ENCODE measurements at places on chromosomes 3 and 15.

GRCh38 chr3:171775943-171776342 lies 34.3 kb downstream of the PLD1 start:
- no peak for DNase-seq

DNA sequence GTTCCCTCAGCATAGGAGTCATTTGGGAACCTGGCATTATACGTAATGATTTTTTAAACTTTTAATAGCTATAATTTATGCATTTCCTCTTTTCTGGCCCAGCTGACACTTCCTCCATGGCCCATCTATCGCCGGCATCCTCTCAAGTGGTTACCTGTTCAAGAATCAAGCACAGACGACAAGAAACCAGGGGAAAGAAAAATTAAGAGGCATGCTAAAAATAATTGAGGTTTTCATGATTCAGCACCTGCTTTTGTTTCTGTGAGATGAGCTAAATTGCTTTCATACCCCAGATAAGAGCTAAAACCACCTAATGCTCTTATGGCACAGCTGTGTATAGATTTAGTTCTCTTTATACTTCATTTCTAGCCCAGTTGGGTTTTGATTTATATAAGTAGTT lies 1.7 kb downstream of the SPCS1 start:
- DNase-seq: no peak

- DNase-seq: no peak
Measured at GRCh38 chr3:156603379-156604017, 48.6 kb upstream of the SSR3 start.

GRCh38 chr3:134034005-134034785 lies 4.5 kb upstream of the SLCO2A1 start:
- DNase-seq: no peak

DNA sequence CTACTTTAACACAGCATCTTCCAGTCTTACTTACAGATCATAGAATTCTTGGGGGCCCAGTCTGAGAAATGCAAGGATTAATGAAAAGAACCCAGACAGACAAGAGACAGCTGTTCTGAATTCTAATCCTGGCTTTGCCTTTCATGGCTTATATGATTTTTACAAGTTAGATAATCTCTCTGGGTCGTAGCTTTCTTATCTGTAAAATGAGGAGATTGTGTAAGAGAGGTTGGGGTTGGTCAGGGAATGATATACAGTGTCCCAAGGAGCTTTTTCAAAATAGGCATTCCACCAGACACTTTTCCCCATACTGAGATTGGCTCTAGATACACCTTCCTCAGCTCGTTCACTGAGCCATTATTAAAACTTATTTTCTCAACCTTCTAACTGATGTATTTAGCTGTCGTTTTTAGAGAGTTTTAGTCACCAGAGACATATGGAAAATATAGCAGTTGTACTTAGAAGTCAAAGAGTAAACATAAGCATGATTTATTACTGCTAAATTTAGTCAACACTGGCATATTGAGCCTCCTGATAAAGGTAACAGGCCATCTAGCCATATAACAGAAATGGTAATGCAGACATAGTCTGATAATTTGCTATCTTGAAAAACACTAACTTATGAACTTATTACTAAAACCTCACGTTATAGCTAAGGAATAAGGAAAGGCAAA lies 163.0 kb upstream of the MLF1 start:
- DNase-seq: peak; percentile 15

- DNase-seq: no peak
Measured at GRCh38 chr3:49553324-49553691, 969 bp upstream of the BSN start.

DNA sequence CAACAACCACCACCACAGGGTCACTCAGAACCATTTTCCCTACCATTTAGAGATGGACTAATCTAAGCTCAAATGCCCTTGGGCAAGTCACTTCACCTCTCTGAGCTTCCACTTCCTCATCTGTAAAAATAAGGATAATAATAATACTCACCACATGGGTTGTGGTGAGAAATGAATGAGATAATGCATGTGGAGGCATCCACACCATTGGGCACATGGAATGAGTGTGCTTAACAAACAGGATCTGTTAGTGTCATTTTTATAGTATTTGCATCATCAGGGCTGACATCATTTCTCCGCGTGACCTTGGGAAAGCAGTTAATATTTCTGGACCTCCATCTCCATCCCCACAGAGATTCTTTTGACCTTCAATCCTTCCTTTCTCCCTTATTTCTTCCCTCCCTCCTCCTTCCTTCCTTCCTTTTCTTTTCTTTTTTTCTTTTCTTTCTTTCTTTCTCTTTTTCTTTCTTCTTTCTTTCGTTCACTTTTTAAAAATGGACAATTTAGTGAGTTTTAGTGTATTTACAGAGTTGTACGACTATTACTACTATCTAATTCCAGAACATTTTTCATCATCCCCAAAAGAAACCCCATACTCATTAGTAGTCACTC lies 7.7 kb upstream of the RFT1 start:
- DNase-seq: no peak

DNA sequence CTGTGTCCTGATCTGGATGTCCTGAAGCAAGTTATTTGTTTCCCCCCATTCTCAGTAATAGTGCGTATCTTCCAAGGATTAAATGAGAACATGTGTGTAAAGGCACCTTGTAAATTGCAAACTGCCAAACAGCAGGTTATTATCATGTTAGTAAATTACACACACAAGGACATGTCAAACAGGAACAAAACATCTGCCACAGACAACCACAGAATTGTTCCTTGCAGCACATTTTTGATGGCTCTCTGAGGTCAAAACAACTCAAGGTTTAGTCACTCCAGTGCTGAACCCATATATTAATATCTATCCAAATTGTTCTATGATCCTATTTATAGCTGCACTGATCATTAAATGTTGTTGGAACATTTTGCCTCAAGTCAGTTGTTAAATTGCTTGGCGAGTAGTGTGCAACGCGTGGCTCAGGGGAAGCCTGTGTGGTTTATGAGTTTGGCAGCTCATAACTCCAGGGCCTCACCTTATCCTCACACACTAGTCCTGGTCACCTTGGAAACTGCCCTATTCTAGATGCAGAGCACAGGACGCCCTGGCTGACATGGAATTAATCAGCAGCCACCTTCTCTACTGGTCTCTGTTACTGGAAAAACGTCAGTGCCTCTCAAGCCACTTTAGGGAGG lies 46.3 kb upstream of the CDV3 start:
- peak; percentile 35 for DNase-seq

DNA sequence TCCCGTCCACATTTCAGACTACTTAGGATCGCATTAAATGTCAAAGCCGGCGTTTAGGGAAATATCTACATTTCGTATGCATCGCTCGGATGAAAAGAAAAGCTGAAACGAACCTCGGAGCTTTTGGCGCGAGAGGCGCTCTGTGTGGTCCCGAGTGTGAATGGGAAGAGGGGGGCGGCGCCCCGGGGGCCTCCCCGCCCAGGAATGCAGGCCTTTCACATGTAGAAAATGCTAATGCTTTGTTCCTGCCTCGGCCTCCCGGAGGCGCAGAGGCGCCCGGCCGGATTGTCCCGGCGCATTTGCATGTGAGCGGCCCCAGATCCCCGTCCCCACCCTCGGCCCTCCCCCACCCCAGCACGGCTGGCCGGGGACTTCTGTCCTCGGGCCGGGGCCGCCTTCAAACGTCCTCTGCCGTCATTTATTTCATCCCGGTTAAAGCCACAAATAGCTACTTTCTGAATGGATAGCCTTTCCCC lies 37.0 kb upstream of the TRIM71 start:
- no peak for DNase-seq

- DNase-seq: peak; percentile 89
Measured at GRCh38 chr3:170622369-170623159, 36.7 kb upstream of the SLC7A14 start.

- DNase-seq: no peak
Measured at GRCh38 chr15:49110158-49110944, 45.0 kb downstream of the COPS2 start.

DNA sequence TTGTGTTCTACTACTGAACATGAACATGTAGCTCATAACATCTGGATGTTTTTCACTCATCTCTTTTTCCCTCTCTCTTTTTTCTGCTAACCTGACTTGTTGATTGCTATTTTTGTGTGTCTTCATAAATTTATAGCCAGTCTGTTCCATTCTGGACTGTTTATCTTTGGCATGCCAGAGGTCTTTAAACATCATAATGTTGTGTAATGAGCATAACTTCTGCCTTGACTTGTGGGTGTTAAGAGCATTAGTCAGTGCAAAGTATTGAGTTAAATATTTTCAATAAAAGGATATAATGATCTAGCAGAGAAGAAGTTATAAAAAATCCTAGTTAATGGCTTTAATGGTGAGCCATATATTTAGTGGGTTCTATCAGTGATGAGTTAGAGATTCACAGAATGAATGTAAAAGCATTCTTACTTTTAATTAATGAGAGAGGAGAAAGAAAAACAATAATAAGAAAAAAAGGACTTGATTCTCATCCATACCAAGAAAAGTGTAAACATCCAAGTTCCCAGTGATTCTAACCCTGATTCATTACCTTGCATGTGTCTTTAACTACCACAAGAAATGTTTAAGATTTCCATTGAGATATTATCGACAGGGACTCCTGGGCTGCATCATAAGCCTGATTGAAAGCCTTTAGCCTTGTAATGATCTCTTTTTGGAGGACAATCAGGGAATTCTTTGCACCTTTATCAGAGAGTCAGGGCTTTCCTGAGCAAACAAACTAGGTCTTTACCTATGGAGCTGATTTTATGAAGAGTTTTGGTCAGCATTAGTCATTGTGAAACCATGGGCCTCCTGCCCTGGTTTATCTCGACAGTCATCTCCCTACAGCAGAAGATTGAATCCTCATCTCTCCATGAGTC lies 22.9 kb downstream of the MITF start:
- DNase-seq: no peak

- DNase-seq: no peak
Measured at GRCh38 chr3:119420196-119420595, 43.2 kb downstream of the TMEM39A start.

DNA sequence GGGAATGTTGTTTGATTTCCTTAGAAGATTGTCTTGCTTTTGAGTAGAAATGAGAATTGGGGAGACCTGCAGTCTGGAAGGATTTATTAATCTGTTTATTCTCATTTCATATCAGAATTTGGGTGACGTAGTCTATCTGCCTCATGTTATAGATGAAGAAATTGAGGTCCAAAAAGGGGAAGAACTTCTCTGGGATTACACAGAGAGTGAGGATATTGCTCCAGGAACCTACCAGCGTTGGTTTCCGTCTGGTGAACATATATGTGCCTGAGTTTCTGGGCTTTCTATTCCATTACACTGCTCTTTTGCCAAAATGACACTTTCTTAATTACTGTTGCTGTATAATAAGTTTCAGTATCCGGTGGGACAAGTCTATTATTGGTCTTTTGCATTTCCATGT lies 51.8 kb downstream of the CTDSPL start:
- DNase-seq: no peak

- no peak for DNase-seq
Measured at GRCh38 chr3:64184621-64185020, 40.6 kb downstream of the PRICKLE2 start.

- DNase-seq: no peak
Measured at GRCh38 chr3:21954709-21955108, 203.7 kb upstream of the ZNF385D start.

- DNase-seq: peak; percentile 79
Measured at GRCh38 chr3:175065497-175065896, 206.4 kb downstream of the NAALADL2 start.

GRCh38 chr3:133608388-133608787 lies 34.9 kb downstream of the CDV3 start:
- DNase-seq: no peak

DNA sequence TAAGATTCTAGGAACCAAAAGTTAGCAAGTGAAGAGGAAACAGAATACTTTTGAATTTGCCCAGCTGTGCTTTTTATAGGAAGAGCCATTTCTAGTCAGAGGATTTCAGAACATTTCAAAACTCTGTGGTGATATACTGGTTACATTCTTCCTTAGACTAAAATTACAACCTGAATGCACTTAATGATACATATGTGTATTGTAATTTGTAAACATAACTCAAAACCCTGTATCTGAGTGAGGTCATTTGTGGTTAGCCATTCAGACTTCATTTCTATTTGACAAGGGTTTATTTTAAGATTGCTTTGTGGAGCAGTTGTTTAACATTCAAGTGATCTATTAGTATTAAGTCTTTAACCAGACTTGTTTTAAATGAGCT lies 59.4 kb upstream of the TRIM71 start:
- no peak for DNase-seq

DNA sequence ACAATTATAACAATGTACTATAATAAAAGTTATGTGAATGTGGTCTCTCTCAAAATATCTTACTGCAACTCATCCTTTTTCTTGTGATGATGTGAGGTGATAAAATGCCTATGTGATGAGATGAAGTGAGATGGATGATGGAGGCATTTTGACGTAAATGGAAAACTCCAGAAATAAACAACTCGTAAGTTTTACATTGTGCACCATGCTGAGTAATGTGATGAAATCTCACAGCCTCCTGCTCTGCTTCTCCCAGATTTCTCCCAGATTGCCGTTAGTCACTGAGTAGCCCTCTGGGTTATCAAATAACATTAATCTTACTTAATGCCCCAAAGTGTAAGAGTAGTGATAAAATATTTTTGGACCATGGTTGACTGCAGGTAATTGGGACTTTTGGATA lies 64.8 kb upstream of the SLCO2A1 start:
- no peak for DNase-seq

DNA sequence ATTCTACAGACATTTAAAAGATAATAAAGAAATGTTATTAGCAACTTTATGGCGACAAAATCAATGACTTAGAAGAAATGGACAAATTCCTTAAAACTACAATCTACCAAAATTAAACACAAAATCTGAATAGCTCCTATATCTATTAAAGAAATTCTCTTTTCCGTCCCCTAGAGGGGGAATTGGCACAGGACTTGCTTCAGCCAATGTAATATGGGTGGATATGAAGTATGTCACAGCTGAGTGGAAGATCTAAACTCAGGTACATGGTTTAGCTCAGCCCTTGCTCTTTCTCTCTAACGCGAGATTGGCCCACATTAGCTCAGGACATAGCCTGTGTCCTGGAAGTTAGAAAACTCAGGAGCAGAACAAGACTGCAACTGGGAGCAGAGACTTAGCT lies 79.3 kb downstream of the DNAH12 start:
- no peak for DNase-seq

- no peak for DNase-seq
Measured at GRCh38 chr3:8575364-8576104, 69.1 kb downstream of the SSUH2 start.

DNA sequence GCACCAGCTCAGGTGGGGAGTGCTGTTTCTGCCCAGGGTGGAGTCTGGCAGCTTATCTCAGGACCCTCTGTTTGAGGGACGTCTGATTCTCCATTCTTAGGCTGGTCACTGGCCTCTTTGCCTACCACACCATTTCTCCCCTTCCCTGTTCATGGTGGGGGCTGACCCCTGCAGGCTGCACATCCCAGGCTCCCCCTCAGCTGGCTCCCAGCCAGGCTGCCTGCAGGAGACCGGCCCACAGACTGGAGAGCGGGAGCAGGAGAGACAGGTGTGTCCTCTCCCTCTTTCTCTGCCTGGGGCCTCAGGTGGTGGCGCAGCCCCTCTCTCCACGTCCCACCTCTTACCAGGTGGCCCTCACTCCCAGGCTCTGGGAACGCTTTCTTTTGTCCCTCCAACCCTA lies 60.8 kb downstream of the RAB11A start:
- DNase-seq: no peak

GRCh38 chr3:157088601-157089454 lies 71.1 kb downstream of the CCNL1 start:
- DNase-seq: no peak

- DNase-seq: no peak
Measured at GRCh38 chr3:160009525-160009924, 20.9 kb downstream of the IL12A start.

- no peak for DNase-seq
Measured at GRCh38 chr3:45055032-45055410, 28.9 kb downstream of the CLEC3B start.
